Bronchus fibroblast of lung (primary cell): ENCODE measurements at places on chromosomes 13 and 19. TPM values are rescaled to one million over a fixed set of nuclear protein-coding genes. Genes with fewer than 3 reads are reported as not detected.

The NLRP4 gene
- not detected in 2 replicates for total RNA-seq

The KIR2DL3 gene
- total RNA-seq = not detected in 2 replicates

The FCER2 gene
- total RNA-seq = not detected in 2 replicates

The EPS8L1 gene
- 4.9 and 5.9 TPM in 2 replicates for total RNA-seq

The CYP4F3 gene
- not detected in 2 replicates for total RNA-seq

The YJU2 gene
- 24.8 and 26.1 TPM in 2 replicates for total RNA-seq
